ENCODE measurements at places on chromosomes 5 and 9. TPM values are rescaled to one million over a fixed set of nuclear protein-coding genes. Genes with fewer than 3 reads are reported as not detected.
A peak's percentile ranks its signal among the peaks of the same experiment; 100 is the strongest.

The CD72 gene
- 4.1 TPM for total RNA-seq

The FCN1 gene
- total RNA-seq, result not detected

The MYMK gene
- not detected for total RNA-seq

- no peak for DNase-seq
Observed at GRCh38 chr9:87567001-87567400, 69.3 kb downstream of the DAPK1 start.

DNA sequence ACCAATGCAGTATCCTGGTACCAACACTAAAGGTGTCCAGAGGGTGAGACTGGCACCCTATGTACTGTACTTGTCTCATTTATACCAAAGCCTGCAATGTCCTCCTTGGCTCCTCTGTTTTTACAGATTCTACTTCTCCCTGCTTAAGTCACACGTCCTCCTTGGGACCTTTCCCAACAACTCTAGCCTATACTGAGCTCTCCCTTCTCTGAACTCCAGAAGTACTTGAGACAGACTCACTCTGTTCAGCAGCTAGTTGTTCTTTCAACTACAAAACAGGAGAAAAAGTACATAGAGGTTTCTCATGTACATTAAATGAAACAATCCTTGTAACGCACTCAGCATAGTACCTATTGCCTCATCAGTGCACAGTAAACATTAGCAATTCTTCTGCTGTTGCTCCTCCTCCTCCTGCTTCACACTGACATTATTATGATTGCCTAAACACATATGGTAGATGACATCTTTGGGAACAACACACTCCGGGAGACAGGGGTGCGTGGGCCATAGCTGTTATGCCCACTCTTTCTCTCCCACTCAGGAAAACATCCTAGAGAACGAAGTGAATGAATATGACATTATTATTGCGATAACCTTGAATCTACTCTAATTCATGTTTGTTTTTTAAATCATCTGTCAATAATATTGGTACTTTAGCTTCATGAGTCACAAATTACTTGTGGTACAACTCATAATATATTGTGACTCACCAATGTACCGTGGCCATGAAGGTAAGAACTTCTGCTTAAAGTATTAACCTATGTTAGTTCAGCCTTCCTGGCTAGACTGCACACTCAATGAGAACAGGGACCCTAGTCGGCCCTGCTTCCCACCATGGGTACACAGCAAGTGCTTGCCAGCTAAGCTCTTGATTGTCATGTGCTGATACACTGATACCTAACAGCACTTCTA is 180.3 kb upstream of the ADRA1B start:
- DNase-seq, result no peak

The SPATA31C1 gene
- total RNA-seq, result not detected

DNA sequence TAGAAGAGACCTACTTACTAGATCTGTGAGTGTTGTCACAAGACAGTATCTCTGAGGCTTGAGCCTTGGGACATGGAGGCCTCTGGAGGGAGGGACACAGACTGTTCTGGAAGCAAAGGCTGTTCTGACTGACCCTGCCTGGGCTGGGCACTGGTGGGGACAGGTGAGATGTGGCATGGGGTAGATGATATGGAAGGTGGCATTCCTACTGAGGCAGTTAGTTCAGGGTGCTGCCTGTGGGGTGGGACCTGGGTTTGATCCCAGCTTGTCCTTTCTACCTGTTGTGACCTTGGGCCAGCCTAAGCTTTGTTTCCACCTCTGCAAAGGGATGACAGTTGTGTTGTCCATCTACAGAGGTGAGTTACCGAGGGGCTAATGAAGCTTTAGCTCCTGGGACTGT is 140.2 kb downstream of the C9orf50 start:
- no peak for DNase-seq

GRCh38 chr5:31717561-31717960 is 78.6 kb downstream of the PDZD2 start:
- DNase-seq, result no peak

The SLC34A3 gene
- total RNA-seq, result 1.4 TPM

DNA sequence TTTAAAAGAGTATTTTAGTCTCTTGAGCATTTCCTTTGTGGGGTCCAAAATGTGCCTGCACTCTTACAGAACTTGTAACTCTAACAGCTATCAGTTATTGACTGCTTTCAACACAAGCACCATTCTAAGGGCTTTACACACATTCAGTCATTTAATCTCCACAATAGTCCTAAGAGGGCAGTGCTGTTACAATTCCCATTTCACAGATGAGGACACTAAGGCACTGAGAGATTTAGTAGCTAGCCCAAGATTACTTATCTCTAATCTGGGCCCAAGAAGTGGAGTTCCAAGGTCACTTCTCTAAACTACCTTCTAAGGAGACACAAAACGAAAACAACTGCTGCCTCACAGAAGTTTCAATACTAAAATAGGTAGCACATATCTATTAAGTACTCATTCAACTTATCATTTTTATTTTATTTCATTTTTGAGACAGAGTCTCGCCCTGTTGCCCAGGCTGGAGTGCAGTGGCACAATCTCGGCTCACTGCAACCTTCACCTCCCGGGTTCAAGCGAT is 275.2 kb downstream of the CWC27 start:
- DNase-seq, result no peak

The TRAF1 gene
- 2.9 TPM for total RNA-seq

DNA sequence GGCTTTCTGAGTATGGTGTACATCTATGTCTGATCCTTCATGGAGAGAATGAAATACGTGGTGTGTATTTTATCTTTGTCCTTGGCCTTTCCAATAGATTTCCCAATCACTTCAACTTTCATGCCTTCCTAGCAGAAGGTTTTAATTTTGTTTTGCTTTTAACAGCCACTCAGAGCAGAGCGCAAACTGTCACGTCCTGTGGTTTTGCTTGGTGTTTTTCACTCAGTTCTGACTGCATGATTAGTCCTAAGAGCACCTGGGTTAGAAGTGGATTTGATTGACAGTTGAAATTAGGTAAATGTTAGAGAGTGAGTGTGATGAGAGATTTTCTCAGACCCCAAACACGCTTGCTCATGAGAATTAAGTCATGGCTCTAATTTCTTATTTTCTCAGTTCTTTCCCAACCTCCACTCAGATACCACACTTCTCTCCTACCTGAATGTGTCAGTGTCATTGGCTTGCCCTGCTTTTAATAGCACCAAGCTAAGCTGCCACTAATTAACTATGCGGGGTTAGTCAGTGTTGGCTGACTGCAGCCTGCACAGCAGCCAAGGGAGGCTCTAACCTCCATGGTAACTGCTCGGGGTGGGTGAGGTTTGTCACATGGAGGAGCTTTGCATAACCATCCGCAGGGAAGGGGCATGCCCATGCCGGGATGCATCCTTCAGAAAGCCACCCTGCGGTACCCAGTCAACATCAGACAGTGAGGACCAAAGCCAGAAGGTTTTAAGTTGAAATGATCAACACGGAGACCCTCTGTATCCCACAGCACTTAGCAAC is 173.4 kb downstream of the NR3C1 start:
- no peak for DNase-seq

The IL33 gene
- total RNA-seq, result not detected

DNA sequence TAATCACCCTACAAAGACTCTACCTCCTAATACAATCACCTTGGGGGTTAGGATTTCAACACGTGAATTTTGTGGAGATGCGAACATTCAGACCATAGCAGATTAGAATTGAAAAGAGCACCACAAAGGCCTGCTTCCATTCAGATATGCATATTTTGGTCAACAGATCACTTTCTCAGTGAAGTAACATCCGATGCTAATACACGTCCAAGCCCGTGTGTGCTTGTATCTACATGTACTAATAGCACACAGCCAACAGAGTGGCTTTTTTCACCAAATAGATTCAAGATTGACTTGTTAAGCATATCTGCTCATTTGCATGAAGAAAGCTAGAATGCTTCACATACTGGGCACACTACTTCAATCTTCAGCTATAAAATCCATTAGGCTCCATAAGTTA is 35.6 kb upstream of the SSBP2 start:
- DNase-seq, result no peak

GRCh38 chr5:138338411-138339090 is 485 bp downstream of the FAM53C start:
- DNase-seq, result no peak

DNA sequence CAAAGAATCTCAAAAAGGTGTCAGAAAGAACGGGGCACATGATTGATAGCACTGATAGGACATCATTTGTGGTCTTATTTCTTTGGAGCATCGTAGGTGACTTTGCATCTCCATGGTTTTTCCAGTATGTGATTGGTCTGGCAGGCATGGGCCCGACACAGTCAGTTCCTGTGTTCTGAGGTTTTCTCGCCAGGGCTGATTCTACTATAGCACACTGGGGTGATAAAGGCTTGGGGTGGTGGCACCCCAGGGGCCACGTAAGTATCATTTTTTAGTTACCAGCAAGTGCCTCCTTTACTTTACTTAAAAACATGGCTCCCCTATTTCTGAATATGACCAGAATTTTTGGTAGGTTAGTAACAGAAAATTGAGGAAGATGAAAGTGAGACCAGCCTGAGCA is 202.7 kb downstream of the RFK start:
- no peak for DNase-seq

GRCh38 chr9:87212605-87213021 is 265.3 kb upstream of the GAS1 start:
- peak; percentile 89 for DNase-seq

The ABO gene
- 1.2 TPM for total RNA-seq

GRCh38 chr5:133938039-133938821 is 30.2 kb downstream of the C5orf15 start:
- peak; percentile 91 for DNase-seq

- DNase-seq, result no peak
Observed at GRCh38 chr9:37915911-37916470, 12.1 kb upstream of the SLC25A51 start.

DNA sequence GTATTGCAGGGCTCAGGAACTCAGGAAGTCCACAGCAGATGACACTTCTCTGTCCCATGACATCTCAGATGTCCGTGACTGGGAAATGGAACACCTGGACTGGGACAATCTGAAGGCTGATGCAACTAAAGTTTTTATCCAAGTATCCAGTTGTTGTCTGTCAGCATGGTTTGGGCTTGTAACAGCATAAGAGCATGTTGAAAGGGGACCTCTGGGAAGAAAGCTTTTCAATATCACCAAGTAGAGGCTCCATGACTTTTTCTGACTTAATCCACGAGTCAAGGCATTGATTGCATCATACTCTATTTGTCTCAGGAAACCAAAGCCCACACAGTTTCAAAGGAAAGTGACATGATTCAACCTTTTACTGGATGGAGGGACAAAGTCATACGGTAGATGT is 807.7 kb downstream of the MTRR start:
- no peak for DNase-seq

The KIF4B gene
- 0.13 TPM for total RNA-seq

DNA sequence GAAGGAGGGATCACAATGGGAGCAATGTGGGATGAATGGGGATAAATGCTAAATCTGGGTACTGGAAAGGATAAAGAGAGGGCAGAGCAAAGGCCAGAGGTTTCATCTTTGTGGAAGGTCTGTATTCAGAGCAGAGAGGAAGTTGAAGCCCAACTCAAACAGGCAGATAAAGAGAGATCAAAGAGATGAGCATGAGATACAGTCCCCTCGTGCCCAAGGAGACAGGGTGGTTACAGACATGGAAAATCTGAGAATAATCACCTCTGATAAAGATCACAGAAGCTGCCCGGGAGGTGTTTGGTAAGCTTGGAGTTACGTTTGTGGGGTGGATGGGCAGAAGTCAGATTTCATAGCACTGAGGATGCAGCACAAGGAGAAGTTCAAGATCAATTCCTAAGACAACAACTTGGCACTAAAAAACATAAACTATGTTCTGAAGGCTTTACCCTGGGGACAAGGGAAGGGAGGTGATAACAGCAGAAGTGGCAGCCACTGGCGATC is 459 bp upstream of the ERAP2 start:
- no peak for DNase-seq

DNA sequence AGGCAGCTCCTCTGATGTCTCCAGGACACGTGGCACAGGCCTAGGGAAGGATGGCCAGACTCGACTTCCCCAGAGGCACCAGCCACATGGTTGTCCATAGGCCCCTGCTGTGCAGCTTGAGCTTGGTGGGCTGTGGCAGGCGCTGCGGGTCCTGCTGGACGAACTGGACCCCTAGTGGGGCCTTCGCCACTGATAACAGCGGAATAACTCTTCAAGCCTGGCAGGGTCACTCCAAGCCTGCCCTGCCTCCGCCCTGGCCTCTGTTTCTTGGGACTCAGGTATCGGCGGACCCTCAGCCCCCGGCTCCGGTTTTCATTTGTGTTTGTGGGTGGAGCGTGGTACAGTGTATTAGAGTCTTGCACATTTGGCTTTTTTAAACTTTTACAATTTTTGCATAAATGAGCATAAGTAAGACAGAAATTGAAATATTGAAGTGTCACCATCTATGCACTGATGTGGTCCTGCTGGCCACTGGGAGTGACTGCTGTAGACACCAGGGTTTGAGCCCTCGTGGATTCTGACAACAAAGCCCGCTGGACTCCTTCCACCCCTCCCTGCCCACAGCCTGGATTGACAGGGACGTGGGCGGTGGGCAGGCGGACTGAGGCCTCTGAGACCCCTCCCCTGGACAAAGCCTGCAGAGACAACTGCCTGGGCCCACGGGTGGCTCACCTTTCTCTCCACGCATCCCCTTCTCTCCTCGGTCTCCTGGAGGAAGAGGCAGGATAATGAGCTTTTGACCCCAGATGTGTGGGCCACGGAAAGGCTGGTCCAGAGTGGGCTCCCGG is 3.8 kb downstream of the FCN1 start:
- DNase-seq, result no peak

GRCh38 chr5:143341807-143342570 is 61.5 kb downstream of the NR3C1 start:
- no peak for DNase-seq

- DNase-seq, result no peak
Observed at GRCh38 chr5:56264417-56265025, 31.4 kb upstream of the ANKRD55 start.

The PCDHGC5 gene
- not detected for total RNA-seq

DNA sequence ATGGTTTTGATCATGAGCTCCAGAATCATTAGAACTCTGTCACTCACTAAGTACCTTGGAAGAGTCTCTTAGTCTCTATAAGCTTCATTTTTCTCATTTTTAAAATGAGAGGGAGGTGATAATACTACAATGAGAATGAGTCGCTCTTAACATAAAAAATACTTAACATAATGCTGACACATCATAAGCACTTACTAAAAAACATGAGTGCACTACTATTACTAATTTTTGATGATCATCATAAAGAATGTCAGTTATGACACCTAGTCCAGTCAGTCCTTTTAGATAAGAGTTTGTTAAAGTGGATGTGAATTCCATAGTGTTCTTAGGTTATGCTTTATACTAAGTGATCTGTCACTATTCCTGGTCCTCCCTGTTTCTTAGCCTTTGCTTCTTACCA is 200.4 kb upstream of the SLC24A2 start:
- DNase-seq, result no peak

GRCh38 chr5:165202519-165202910 is 1697.1 kb downstream of the MAT2B start:
- DNase-seq, result no peak

The MARCHF3 gene
- total RNA-seq, result 0.35 TPM

- DNase-seq, result peak; percentile 78
Observed at GRCh38 chr9:120792898-120793765, at the start of gene FBXW2. TSS of gene FBXW2 (minus strand) at chr9:120793416. CDS start at chr9:120788258, 5,158 bp downstream.

The CDC42SE2 gene
- total RNA-seq, result 27.3 TPM

DNA sequence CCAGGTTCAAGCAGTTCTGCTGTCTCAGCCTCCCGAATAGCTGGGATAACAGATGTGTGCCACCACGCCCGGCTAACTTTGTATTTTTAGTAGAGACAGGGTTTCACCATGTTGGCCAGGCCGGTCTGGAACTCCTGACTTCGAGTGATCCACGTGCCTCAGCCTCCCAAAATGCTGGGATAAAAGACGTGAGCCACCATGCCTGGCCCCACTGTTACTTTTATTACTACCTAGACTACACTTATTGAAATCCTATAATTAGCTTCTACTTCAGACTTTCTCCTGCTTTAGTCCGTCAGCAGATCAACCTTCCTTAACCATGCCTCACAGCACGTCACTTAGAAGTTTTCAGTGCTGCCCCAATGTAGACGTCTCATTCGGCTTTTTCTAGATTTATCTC is 8.2 kb downstream of the ZBTB43 start:
- no peak for DNase-seq

All from PC-9 (cell line).